Suppressor macrophage treated with lipopolysaccharide for 4 hours (primary cell): ENCODE measurements at places on chromosomes 6 and 20.

- no peak for DNase-seq
These were observed 96.0 kb downstream of the RIMS1 start for GRCh38 chr6:71982389-71982788.

GRCh38 chr20:40493071-40493470 lies 196.0 kb downstream of the MAFB start:
- DNase-seq, result no peak

DNA sequence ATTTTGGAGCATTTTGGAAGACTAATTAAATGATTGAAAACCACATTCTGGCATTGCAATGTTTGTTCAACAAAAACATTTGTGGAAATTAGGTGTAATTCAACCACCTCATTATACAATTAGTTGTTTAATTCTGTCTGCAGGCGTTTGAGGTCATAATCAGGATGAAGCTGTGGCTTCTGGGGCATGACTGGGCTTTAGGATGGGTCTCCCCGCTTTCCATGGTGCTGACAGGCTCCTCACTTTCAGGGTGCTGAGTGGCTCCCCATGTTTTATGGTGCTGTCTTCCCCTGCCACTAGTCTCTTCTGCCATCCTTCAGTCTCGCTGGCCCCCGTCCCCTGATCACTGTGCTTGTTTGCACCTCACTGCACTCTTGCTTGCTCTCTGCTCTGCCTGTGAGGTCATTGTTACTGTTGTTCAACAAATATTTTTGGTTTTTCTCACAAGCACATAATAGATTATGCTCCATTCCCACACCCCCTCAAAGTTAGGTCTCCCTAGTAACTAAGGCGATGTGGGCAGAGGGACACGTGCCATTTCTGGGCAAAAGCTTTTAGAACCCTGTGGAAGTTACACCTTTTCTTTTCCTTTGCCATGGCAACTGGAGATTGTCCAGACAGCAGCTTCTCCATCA lies 25.4 kb upstream of the ZNF831 start:
- no peak for DNase-seq

DNA sequence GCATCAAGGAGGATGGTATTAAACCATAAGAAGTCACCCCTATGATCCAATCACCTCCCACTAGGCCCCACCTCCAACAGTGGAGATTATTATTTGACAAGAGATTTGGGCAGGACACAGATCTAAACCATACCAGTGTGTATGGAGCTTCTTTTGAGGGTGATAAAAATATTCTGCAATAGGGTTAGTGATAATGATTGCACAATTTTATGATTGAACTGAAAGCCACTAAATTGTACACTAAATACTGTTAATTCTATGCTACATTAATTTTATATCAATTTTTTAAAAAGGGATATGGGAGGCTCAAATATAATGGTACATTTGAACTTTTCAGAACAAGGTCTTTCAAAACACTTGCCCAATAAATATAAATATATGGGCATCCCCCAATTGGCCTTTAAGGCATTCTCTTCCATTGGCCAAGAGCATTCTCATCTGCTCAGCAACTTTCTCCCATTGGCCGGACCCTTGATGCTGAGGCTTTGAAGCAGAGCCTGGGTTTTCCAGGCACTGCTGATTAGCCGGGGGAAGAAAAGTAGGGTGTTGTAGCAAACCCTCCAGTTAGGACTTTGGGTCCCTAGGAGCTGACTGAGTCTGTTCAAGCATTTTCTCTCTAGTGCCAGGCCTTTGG lies 209.9 kb downstream of the LRFN2 start:
- no peak for DNase-seq

DNA sequence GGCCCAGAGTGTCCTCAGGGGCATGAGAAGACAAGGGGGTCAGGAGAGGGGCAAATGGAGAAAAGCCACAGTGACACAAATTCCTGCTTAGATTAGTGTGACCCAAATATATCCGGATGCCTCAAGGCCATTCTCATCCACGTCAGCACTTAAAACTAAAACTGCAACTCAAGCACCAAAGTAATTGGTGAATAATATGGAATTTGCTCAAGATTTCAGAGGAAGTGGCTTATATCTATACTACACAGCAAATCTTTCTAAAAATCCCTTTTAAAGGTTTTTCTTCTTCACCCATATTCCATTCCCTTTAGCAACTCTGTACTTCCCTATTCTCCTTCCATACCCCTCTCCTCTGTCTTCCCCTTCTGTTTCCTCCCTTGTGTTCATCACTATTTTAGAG lies 15.2 kb downstream of the DEF6 start:
- DNase-seq, result peak; percentile 76

DNA sequence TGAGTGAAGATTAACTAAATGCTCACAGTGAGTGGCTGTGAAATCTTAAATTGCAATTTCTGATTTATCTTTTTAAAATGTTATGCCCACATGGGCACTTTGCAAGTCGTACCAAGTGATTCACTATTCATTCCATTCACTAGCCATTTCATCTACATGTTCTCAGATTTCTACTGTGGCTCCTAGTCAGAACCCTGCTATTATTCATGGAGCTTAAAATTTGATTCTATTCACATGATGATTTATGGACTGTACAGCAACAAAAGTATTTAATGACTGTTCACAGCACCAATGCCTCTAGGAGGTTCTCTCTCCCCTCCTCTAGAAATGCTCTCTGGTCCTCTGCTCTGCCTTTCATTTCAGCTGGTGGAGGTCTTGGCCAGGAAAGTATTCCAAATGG lies 133.5 kb upstream of the MAP3K7 start:
- no peak for DNase-seq

DNA sequence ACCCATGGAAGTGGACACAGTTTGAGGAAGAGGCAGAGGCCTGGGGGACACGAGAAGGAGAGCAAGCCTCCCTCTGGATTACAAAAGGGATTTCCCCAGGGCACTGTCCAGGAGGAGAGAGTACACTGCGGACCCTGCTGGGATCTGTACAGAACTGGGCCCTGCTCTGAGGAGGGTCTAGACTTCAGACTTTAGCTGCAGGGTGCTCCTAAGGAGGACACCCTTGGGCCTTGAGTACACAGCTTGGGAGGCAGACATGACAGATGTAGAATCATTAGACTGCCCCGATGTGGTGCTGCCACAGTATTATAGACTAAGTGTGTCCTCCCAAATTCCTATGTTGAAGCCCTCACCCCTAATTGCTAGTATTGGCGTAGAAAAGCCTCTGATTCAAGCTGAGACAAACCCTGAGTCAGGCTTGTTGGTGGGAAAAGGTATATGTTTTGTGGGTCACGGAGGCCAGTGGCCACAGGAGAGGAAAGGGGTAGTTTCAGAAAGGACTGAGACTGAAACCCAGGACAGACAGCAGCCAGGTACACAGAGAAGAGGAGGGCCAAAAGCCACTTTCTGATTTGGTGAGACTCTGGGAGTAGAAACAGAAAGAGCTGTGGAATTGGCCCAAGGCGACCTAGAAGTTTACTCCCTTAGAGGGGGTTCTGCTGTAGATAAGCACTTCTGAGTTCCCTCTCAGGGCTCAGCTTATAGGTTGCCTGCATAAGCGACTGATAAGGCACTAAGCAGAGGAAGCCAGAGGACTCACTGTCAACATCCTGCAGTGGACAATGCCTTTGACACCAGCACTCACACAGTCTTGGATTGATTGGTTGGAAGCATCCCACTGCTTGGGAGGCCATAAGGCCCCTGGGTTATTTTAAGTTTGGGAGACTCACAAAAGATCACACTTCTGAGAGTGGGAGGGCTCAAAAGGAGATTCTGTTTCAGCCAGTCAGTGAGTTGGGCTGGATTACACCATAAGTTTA lies 16.5 kb upstream of the SH3BGRL2 start:
- no peak for DNase-seq

DNA sequence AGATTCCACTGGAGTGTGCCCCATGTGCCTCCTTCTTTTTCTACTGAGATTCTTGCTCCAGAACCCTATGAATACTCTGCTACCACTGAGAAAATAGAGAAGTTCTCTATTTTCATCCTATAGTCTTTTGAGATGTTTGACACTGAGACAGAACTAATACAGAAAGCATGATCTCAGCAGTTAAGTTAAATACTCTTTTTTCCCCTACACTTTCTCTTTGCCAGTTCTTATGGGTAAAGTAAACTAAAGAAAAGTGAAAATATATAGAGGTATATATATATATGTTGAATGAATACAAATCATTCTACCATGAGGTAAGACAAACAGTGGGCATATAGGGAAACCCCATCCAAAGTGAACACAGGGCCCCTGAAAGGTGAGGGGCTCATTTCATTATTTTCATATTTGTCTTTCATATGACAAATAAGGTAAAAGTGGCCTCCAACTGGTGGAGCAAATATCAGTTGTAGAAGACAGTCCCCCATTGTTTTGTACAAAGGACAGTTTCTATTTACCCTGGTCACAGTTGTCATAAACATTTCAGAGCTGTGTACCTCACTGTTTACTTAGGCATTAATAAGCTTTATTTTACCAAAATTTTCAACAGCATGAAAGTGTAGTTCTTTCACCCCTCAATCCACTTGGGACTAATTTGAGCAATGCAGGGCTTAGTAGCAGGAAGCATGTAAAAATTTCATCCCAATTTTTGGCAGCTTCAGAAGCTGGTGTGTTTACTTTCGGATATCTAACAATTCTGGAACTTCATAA lies 188.3 kb upstream of the MARCKS start:
- DNase-seq, result peak; percentile 65

- no peak for DNase-seq
These were observed 11.3 kb downstream of the NPEPL1 start for GRCh38 chr20:58703765-58704371.

DNA sequence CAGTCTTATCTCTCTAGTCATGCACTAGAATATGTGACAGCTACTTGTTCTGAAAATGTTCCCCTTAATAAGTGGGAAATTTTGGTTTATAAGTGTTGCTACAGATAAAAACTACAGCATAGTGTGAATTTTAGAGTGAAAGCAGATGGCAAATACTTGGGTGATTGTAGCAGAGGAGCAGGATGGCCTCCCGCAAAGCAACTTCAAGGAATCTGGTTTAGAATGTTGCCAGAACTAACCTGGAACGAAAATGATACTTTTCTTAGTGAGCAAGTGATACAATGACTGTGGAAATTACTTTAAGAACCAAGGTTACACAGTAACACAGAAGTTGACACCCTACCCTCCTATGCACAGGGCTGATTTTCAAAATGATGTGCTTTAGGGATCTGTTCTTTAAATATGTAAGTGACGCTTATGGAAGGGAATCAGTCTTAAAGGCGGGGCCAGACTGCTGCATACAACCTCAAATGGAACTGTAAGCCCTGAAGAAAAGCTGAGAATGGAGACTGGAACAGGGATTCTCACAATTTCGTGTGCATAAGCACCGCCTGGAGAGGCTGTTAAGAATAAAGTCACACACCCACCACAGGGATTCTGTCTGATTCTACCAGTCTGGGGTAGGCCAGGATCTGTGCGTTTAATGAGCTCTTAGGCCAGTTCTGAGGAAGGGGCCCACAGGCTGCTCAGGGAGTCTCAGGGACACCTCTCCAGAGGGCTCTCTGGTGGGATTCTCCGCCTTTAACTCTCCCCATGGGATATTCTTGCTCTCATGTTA lies 97.9 kb downstream of the FYN start:
- no peak for DNase-seq

GRCh38 chr6:158567871-158568401 lies 8.0 kb downstream of the TMEM181 start:
- no peak for DNase-seq

DNA sequence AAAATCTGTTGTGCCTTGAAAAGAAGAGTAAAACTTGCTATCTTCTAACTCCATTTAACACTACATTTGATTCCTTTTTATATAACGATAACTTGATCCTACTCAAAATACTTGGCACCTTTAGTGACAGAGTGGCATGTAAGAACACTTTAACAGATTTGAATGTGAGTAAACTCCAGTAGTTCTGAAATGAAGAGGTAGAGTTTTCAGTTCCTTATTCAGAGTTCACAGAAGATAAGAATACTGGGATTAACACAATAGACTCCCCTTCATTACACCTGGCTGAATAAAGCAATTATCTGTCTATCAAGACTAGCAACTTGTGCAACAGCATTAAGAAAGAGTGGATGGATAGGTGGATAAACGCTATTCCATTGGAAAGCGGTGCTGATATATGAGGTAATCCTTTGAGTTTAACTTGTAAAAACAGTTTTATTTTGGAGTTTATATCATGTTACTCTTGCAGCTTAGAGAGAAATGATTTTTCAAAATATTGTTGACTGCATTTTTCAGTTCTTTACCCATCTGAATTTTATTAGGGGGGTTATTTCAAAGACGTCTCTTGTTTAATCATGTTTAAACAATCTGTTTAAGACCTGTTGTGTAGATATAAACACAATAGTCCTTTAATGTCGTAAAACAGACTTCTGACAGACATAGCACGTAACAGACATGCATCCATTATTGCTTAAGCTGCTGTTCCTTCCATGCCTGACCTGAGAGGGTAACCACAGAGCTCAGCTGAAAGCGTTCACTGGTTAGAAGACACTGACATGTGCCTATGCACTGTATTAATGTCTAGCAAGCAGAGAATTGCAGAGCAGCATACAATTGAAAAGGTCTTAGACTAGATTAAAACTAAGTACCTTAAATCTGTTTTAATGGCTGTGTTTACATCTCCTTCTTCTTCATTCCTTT lies 102.4 kb upstream of the SUPT3H start:
- DNase-seq, result peak; percentile 36

GRCh38 chr6:69945192-69945591 lies 78.8 kb downstream of the COL19A1 start:
- DNase-seq, result no peak

- DNase-seq, result no peak
These were observed 151.6 kb upstream of the KCNG1 start for GRCh38 chr20:51174536-51174935.

GRCh38 chr6:41691426-41692079 lies 43.9 kb downstream of the TFEB start:
- DNase-seq, result no peak

DNA sequence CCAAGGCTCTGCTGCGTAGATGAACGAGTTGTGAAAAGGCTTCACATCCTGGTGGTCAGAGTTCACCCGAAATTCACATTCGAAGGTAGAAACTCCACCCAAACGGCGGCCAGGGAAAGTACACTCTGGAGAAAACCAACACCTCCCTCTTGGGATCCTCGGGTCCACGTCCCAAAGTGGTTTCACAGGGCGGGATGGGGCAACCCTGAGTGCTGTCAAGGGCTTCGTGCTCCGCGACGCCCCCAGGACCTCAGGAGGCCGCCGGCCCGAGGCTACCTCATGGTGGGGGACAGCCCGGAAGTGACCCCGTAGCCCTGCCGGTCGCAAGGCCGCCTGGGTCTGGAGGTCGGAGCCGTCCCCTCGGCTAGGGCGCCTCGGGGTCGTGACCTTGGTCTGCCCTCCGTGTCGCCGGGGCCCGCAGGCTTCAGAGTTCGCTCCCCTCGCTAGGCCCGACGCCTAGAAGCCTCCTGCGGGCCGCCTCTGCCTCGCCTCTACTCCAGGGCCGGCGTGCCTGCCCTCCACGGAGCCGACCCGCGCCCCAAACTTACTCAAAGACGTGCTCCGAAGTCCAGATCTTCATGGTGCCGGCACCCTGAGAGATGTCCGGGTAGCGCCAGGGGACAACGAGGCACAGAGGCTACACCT lies at the start of gene PRELID3B:
TSS of gene PRELID3B (minus strand) at position 636 of the 645 bp plus-strand sequence. CDS start at position 580, 56 bp downstream.
- peak; percentile 32 for DNase-seq
